ENCODE measurements at places on chromosomes 1 and 21. TPM values are rescaled to one million over a fixed set of nuclear protein-coding genes. Genes with fewer than 3 reads are reported as not detected.

Gene PADI2
- total RNA-seq, result 0.48 TPM

Gene PGLYRP3
- not detected for total RNA-seq

Gene RHBDL2
- total RNA-seq, result not detected

Gene GLIS1
- total RNA-seq, result not detected

Gene E2F2
- not detected for total RNA-seq

Gene LRRC53
- total RNA-seq, result not detected

Gene ARHGEF10L
- total RNA-seq, result 14.2 TPM

Gene PCSK9
- total RNA-seq, result 0.53 TPM

Gene CELA3B
- total RNA-seq, result not detected

Gene RPE65
- 0.91 TPM for total RNA-seq

Gene HFM1
- total RNA-seq, result 0.53 TPM

Gene TMPRSS15
- total RNA-seq, result not detected

- DNase-seq, result no peak
These were observed 2.3 kb downstream of the ATP1A1 start for GRCh38 chr1:116375148-116375886.

GRCh38 chr1:67316180-67316902 is 8.7 kb downstream of the IL12RB2 start:
- no peak for DNase-seq

GRCh38 chr1:23597635-23598388 is 38.5 kb upstream of the ID3 start:
- no peak for DNase-seq

GRCh38 chr21:28828981-28829380 is 163.7 kb downstream of the LTN1 start:
- DNase-seq, result no peak

- DNase-seq, result peak; percentile 36
These were observed 63.4 kb upstream of the L1TD1 start for GRCh38 chr1:62131093-62131725.

DNA sequence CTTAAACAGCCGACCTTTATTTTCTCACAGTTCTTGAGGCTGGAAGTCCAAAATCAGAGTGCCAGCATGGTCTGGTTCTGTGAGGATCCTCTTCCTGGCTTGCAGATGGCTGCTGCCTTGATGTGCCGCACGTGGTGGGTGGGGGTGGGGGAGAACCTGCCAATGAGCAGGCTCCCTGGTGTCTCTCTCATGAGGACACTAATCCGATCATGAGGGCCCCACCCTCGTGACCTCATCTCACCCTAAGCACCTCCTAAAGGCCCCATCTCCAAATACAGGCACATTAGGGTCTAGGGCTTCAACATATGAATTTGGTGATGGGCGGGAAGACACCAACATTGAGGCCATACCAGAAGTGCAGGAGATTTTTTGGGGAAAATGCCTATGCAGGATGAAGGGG is 37.8 kb downstream of the ACTN2 start:
- DNase-seq, result no peak

DNA sequence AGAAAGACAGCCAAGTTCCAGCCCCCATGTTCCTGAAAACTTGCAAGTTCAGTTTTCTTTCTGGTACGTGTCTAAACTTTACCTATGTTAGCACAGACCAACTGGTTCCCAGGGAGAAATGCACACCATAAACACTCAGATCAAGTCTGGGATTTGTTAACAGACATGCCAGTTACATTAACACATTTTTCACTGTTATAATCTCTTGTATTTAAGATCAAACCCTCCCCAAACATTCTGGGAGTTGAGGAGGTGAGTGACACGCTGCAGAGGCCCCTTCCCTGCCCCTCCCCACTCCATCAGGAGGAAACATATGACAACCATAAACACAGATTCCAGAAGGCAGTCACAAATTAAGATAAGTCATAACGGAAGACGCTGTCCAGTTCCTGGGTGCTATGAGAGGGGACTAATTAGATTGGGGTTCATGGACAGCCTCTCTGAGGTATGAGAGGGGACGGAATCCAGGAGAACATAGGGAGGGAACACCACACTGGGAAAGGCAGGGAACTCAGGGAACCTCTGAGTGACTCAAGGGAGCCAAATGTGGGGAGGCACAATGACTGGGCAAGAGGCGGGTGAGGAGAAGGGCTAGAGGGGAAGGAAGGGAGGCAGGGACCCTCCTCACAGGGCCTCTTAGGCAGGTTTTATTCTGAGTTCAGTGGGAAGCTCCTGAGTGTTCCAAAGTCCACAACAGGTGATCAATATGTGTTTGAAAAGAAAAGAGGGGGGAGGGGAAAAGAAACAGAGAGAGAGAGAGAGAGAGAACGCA is 25.0 kb downstream of the DUSP10 start:
- DNase-seq, result no peak

DNA sequence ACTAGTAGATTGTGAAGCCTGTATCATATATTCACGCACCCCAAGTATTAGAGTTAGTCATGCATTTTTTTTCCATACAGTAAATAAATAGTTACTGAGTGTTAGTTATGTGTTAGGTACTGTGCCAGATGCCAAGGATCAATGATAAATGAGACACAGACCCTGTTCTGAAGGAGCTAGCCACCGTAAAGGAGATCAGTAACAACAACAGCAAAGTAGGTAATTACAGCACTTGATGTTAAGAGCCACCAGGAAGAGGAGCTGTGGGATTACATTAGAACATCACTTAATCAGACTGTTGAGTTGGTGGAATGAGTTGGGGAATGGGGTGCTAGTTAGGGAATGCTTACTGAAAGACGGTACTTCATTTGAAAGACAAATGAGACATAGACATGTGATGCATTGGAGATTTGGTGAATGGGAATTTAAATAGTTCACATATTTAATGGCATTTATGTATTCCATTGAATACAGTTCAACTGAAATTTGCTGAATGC is 21.0 kb downstream of the PRKAA2 start:
- DNase-seq, result no peak

DNA sequence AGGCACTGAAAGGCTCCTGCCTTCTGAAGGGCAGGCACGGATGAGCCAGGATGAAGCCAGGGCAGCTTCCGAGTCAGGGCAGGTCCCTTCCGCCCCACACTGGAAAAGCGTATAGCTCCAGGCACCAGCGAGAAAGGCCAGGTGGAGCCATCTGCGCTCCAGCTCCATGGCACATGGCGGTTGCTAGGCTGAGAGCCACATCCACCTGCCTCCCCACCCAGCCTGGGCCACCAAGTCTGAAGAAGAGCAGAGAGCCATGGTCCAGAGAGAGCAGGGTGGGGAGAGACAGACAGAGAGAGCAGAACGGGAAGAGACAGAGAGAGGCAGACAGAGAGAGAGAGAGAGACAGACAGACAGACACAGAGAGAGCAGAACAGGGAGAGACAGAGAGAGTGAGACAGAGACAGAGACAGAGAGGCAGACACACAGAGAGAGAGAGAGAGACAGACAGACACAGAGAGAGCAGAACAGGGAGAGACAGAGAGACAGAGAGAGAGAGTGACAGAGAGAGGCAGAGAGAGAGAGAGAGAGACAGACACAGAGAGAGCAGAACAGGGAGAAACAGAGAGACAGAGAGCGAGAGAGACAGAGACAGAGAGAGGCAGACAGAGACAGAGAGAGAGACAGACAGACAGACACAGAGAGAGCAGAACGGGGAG is 5.2 kb downstream of the FNDC10 start:
- DNase-seq, result no peak

DNA sequence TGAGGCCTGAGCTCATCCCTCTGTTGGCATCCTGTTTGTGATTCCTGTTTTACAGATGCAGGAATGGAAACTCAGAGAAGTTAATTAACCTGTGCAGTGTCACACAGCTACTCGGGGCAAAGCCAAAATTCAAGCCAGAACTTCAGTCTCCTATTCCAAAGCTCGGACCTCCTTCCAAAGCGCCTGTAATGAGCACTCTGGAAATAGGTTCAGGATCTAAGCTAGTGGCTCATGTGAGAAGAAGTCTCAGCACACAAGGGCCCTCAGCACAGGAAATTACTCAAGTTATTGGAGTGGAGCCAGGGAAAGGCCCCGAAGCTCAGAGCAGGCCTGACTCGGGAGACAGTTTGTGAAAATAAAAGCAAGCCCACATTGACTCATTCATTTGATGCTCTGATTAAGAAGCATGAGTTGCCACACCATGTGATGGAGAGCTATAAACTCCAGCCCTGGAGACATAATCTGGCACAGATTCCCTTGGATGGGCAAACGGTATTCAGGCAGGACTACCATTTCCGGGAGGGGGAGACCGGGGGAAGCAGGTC is 50.6 kb upstream of the LYST start:
- peak; percentile 99 for DNase-seq

- no peak for DNase-seq
These were observed 2.7 kb downstream of the COL8A2 start for GRCh38 chr1:36122062-36123030.

DNA sequence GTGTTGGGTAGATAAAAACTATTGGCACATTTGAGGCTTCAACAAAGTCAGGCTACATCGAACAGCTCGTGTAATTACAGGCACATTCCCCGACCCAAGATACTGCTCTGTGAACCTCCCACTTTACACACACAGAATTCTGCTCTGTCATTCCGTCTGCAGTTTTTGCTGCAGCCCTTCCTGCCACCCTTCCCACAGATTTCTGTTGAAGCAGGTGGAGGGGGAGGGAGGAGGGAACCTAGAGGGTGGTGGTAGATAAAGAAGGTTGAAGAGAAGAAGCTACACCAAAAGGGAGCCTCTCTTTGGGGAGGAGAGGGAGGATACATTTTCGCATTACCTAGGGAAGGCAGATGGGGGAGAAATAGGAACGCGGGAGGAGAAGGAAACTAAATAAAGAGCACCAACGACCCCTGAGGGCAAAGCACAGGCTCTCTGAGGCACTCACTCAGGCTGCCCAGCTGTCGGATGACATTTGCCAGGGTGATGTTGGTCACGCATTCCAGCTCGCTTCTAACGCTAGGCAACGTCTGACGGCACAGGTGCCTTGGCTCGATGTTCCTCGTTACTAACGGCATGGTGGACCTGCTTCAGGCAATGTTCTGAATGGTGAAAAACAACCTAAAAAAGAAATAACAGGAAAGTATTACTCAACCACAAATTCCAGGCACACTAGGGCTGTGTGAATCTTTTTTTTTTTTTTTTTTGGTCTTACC is 36.0 kb downstream of the GPR3 start:
- DNase-seq, result no peak

GRCh38 chr1:201149400-201149799 is 4.9 kb downstream of the TMEM9 start:
- DNase-seq, result no peak

- DNase-seq, result peak; percentile 44
These were observed 26.1 kb downstream of the CFH start for GRCh38 chr1:196677781-196678509.

DNA sequence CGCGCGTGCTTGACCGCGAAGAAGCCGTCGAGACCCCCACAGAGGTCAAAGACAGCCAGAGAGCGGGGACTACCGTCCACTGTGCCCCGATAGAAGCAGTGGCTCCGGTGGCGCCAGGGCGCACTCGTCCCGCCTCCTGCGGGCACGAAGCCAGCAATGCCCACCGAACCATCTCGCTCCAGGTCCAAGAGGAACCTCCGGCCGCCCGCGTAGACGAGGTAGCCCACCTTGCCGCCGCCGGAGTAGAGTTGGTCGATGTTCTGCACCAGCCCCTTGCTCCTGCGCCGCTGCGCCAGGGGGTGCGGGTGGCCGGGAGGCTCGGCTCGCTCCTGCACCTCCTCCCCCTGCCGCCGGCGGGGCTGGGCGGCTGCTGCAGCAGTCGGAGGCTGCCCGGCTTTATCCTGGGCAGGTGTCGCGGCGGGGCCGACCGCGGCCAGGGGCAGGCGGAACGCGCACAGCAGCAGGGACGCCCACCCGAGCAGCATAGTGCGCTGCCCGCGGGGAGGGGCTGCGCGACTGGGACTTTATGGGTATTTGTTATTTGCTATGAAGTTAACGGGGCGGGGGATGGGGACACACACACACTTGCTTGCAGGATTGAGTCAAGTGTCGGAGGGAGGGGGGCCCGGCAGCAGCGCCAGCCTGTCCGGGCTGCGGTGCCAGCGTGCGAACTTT is 844 bp downstream of the ADAMTS5 start:
- DNase-seq, result no peak

GRCh38 chr21:34942911-34943310 is 106.2 kb downstream of the RUNX1 start:
- no peak for DNase-seq

GRCh38 chr1:200654660-200655059 is 15.0 kb downstream of the DDX59 start:
- no peak for DNase-seq

DNA sequence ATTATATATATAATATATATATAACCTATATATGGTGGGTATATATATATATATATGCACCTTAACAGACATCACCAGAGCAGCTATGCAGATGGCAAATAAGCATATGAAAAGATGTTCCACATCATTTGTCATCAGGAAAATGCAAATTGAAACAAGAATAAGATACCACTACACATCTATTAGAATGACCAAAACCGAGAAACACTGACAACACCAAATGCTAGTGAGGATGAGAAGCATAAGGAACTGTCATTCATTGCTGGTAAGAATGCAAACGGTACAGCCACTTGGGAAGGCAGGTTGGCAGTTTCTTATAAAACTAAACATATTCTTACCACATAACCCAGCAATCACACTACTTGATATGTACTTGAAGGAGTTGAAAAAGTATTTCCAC is 219.8 kb upstream of the PRMT6 start:
- no peak for DNase-seq

DNA sequence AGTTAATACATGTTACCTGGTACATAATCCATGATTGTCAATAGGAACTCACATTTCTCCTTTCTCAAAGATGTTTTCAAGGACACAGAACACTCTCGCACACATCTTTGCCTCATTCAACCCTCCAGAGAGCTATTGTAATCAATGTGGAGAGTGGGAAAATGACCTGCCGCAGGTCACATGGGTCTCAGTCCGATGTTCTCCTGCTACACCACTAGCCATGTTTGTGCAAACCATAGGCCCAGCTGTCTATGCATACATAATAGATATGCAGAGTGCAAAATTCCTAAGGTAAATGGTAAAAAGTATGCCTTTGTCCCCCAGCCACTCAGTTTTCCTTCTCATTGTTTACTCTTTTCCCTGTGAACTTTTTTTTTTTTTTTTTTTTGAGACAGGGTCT is 89.2 kb downstream of the ADSS2 start:
- DNase-seq, result no peak

GRCh38 chr1:51320967-51321923 is 9.1 kb downstream of the TTC39A start:
- no peak for DNase-seq

DNA sequence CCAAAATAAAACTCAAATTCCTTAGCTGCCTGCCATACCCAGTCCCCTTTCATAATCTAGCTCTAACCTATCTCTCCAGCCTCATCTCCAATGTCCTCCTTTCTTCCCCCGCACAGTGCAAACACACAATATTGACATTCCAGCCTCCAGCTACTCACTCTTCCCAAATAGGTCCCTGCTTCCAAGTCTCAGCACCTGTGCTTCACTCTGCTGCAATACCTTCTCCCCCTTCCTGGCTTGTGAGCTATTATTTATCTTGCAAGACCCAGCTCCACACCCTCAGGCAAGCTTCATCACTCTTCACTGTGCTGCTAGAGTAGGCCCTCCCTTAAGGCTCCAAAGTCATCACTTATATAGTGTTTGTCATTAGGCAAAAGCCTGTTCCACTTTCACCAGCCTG is 9.7 kb downstream of the PLPP3 start:
- DNase-seq, result no peak

- DNase-seq, result no peak
These were observed 817.7 kb upstream of the B3GALT2 start for GRCh38 chr1:194004146-194004545.
